ENCODE measurements at places on chromosomes 3 and 15.

DNA sequence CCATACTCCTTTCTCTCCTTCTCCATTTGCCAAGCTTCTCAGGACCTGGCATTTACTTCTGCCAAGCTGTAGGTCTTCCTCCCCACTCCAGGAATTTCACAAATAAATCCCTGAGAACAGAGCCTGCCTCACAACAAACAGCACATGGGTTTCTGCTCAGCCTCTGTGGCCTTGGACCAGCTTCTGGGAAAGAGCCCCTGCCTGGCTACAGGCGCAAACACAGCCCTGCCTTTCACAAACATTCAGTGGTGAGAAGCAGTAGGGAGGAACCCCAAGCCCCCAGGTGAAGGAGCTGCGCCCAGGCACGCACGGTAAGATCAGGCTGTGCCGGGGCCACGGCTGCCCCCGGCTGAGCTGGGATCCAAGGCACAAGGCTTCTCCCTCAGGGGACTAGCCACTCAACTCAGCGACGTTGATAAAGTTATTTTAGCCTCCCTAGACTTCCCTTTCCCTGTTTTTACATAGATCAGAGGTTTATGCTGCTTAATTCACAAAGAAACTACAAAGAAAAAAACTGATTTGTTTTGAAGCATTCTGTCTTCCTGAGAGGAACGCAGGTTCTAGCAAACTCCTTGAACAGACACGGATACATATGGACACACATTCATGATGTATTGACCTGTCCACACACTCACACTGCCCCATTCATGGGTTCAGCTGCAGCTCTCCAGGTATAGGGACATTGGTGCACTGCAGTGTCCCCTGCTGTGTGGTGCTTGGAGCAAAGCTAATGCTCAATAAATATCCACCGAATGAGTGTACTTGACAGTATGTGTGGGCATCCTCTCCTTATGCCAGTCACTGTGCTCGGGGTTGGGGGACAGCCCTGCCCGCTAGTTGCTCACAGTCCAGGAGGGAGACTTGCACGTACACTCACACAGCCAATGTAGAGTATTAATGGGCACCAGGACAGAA, 25.4 kb downstream of the HES1 start:
- DNase-seq = no peak

DNA sequence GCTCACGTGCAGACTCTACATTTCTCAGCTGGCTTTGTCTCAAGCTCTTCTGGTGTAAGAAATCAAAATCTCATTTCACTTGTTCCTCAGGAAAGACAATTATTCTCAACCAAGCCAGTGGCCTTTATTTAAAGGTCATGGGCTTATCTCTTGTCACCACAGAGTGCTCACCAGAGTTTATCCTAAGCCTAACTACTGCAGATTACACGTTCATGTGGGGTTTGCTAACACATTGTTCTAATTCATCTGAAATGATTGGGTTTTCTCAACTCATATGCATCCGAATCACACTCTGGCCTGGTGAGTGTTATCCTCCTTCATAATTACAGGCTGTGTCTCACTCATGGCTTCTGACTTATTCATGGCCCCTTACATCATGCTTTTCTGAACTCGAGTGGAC, 83.3 kb upstream of the TSC22D2 start:
- no peak for DNase-seq

GRCh38 chr3:48426401-48426909, 3.4 kb downstream of the PLXNB1 start:
- DNase-seq = no peak

DNA sequence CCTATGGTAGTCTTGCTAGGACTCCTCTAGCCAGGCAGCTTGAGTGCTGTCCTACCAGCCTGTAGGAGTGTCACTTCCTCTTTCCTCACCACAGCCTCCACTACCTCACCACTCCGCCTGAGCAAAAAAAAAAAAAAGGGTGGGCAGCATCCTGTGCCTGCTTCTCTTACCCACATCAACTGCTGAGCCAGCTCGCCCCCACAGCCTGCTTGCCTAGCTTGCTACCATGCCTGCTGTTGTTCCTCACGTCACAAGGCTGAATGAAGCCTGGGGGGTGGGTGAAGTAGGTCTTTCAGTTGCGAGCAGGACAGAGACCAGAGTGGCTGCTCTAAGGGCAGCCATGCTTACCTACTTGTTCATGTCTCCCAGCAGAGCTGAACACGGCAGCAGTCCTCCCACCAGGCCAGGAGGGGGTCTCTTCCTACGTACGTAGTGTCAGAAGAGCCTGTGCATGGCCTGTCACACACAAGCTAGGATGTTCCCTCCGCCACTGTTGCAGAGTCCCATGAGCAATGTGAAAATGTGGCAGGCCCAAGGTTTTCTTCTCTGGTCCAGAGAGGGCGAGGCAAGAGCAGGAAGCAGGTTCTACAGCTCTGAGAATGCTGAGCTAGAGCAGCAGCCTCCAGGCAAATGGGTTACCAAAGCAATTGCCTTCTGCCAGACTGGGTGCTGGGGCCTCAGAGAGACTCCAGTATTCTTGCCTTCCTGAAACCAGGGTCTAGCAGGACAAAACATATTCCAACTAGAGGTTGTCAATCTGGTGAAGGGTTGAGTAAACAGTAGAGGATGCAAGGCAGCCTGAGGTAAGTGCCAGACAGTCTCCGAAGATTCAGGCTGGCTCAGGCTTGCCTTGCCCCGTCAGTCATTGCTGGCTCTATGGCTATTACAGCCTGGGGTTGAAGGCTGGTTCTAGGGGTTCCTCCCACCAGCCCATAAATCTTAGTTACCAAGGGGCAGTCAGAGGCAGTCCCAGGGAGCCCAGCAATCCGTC, 8.1 kb downstream of the PPM1M start:
- DNase-seq = peak; percentile 91

- DNase-seq = no peak
Measured at GRCh38 chr15:26971271-26972018, 464 bp downstream of the GABRG3 start.

DNA sequence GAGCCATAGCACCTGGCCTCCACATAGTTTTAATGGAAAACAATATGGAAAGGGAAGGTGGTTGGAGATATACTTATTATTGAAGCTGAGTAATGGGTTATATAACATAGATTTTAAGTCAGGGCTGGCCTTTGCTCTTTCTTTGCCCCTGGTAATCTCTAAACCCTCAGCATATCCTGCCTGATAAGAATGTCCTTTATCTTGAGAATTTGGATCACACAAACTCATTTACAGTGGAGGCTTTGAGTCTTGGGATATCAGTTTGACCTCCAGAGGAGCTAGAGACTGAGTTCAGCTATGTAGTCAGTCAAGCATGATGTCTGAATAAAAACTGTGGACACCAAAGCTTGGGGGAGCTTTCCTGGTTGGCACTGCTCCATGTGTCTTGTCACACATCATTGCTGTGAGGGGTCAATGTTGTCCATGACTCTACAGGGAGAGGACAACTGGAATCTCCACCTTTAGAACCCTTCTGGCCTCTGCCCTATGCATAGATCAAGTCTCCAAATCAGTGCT, 9.0 kb upstream of the C3orf33 start:
- no peak for DNase-seq

DNA sequence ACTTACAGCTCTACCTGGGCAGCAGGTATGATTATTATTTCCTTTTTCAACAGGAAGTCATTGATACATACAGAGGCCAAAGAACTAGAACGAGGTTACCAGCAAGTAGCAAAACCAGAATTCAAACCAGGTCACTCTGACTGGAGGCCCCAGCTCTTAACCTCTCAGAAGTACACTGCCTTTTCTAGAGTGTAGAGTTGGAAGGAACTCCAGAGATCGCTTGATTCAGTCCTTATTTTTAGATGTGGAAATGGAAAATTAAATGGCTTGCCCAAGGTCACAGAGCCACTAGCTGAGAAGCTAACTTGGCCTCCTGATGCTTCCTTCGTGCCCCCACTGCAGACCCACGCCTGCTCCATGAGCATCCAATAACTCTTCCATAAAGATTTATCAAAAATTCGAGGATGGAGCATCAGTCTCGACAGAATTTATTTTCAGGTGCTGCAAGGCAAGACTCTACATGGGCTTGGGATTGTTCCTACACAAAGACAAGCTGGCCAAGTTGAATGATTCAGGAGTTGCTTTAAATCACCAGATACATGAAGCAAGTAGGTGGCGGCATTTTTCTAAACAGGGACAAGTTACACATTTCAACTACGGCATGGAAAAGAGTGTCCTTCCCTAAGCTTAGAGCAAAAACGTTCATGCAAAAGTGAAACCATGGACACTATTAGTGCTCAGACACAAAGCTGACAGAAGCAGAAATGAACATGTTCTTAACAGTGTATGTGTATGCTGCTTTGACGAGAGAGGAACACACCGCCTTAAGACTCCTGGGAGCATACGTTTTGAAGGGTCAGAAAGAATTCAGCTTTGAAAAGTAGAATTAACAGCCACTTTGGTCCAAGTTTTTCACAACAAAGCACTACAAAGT, 235.7 kb downstream of the THRB start:
- DNase-seq = no peak

DNA sequence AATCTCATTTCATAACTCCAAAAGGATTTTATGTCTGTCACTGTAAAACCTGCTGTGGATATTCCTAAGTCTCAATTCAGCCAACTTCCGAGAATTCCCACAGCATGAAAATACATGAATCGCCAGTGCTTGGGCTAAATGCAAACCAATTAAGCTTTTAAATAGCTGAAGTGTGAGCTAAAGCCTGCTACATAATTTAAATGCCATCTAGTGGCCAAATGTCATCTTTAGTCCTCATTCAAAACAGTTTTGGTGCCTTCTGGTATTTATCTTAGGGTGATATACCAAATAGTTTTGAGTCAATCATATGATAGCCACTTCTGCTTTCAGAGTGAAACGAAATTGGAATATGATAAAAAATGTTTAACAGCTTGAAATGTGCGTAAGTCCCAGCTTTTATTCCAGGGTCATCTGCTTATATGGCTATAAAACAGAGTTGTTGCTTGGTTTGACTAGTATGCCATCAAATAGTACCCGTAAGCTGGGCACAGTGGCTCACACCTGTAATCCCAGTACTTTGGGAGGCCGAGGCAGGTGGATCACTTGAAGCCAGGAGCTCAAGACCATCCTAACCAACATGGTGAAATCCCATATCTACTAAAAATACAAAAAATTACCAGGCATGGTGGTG, 41.8 kb upstream of the CCNL1 start:
- DNase-seq = peak; percentile 67

GRCh38 chr3:113894927-113895326, 52.9 kb upstream of the ZDHHC23 start:
- no peak for DNase-seq

GRCh38 chr3:142863010-142863817, 25.7 kb downstream of the PCOLCE2 start:
- DNase-seq = no peak

DNA sequence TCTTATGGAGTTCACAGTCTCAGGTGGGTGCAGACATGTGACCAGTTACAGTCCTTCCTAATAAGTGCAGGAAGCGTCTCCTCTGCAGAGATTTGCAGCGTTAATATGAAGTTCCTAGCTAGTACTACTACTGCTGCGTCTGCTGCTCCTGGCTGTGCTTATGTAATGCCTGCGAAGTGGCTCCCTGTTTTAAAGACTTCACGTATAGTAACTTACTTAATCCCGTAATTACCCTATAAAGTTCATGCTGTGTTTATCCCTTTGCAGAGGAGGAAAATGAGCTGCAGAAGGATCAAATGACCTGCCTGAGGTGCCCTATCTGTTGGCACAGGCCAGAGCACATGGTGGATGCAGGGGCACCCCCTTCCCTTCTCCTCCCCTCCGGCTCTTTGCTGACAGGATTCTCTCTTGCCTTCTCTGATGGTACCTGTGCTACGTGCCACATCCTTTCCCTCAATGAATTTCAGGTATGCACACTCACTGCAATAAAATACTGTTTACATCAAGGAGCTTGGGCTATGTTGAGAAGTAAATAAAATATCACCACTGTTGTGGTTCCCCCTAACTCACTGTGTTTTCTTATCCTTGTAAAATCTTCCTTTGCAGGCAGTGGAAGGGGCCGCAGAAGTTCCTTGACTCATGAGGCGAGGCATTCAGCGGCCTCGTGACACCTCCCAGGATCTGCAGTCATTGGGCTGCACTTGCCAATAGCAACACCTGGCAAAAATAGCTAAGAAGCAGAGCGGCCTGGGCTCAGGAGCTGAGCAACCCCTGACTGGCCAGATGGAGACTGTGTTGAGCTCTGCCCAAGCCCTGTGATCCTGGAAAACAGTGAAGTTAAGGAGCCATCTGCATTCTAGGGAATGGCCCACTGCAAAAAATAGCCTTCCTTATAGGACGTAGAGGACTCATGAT, 188.9 kb upstream of the ATP10A start:
- no peak for DNase-seq

GRCh38 chr3:58899159-58899952, 150.5 kb downstream of the CFAP20DC start:
- DNase-seq = peak; percentile 11

- no peak for DNase-seq
Measured at GRCh38 chr3:43338295-43338694, 52.0 kb downstream of the SNRK start.

DNA sequence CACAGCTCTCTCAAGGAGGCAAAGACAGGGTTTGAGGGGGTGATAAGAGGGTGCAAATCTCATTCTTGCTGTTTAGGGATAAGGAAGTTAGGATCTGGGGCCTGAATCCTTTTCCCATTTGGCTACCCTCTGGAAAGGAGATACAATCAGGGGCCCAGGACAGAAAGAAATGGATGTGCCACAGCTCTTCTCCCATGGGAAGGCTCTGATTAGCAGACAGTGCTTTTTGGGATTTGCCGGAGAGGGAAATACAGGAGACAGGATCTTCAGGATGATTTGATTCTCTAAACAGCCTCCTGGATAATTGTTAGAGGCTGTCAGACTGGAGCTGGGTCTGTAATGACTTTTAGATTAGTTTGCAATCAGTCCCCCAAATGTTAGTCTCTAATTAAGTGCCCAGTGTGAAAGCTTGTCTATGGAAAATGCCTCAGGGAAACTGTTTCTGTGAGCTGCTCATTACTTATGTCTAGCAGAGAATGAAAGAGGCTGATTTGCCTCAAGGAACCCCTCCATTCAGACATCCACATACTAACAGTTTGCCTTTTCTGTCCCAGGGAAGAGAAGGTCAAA, 67.6 kb downstream of the COL6A5 start:
- no peak for DNase-seq

- DNase-seq = peak; percentile 81
Measured at GRCh38 chr15:72197460-72198355, at the start of gene GRAMD2A. Gene GRAMD2A, minus strand, starts transcription at chr15:72197787.

GRCh38 chr15:90529371-90530249, at the start of gene CRTC3:
Gene CRTC3, plus strand, starts transcription at chr15:90529923. Its CDS starts 149 bp downstream, at chr15:90530072.
- DNase-seq = peak; percentile 81

DNA sequence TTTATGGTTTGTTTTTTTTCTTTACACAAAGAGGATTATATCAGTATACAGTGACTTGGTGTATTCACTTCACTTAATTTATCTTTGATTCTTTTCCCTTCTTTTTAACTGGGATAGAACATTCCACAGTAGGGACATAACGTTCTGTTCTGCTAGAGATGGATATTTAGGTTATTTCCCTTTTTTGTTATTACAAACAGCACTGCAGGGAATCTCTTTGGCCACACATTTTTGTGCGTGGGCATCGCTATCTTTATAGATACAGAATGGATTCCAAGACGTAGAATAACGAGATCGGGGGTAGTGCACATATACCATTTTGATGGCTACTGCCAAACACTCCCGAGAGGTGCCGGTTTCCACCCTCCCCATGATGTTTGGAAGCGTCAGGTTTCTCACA, 44.8 kb downstream of the PXYLP1 start:
- no peak for DNase-seq

Data from germinal center (tissue), 1 donor.